ENCODE measurements at places on chromosomes 11 and 22.
A peak's percentile ranks its signal among the peaks of the same experiment; 100 is the strongest.

DNA sequence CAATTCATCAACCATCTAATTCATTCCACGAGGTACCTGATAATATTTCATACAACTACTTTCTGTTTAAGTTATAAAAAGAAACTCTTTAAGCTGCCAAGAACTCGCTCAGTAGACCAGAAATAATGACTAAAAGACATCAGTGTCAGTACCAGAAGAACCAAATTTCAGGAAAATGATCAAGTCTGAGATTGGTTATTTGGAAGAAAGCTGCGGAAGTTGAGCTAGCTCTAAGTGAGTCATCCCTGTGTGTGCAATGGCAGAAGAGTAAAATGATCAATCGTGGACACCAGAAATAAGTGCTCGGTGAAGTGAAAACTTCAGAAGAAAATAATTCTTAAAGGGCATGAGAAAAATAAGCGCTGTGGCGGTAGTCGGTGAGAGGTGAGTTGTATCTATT, 933.2 kb upstream of the CHORDC1 start:
- no peak for DNase-seq

DNA sequence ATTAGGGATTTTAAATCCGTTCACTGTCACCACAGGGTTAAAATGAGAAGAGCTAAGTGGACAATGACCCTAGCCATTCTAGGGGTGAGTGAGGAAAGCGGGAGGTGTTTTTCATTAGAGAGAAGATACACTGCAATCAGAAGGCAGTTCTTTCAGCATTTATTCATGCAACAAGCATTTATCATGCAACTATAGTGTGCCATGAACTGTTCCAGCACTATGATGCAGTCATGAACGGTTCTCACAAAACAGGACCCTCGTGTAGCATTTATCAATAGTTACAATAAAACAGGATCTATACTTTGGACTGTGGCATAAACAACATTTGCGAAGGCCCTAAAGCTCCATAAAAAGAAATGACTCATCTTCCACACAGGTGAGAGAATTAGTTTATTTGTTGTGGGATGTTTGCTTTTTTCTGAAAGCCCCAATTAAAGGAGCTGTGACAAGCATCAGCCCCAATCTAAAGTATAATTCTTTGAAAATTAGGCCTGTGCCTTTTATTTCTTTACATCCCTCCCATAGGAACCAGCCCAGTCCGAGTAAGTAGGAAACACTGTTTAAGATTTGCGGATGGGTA, 51.5 kb downstream of the PAMR1 start:
- DNase-seq, result no peak

- DNase-seq, result no peak
Measured at GRCh38 chr11:111524056-111524455, 9.5 kb downstream of the HOATZ start.

- peak; percentile 73 for DNase-seq
Measured at GRCh38 chr11:6315811-6316425, 4.4 kb downstream of the CAVIN3 start.

GRCh38 chr11:70324376-70325115, 54.1 kb downstream of the PPFIA1 start:
- DNase-seq, result no peak

- DNase-seq, result no peak
Measured at GRCh38 chr11:64117763-64118459, 48.0 kb downstream of the MACROD1 start.

DNA sequence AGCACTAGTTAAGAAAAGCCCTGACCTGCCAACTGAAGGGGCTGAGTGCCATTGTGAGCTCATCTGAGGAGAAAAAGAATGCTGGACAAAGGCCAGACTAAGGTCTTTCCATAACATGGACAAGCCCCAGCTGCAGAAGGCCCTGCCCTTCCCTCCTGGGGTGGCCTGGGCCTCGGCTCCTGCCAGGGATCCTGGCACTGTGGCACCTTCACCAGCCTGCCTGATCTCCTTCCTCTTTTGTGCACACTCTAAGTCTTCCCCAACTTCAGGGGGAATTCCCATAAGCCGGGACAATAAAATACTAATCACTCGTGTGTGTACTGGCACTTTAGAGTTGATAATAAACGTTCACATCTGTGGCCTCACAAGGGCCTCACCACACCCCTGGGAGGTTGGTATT, 9.9 kb downstream of the TMPRSS13 start:
- DNase-seq, result no peak

DNA sequence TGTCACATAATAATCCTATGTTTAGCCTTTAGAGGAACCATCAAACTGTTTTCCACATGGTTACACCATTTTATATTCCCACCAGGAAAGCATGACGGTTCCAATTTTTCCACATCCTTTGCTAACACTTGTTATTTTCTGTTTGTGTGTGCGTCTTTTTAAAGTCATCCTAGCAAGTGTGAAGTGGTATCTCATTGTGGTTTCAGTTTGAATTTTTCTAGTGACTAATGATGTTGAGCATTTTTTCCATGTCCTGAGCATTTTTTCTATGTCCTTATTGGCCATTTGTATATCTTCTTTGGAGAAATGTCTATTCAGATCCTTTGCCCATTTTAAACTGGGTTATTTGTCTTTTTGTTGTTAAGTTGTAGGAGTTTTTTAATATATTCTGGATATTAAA, 53.7 kb upstream of the DEPDC7 start:
- DNase-seq, result no peak

GRCh38 chr11:8314916-8315315, 51.2 kb upstream of the LMO1 start:
- no peak for DNase-seq

DNA sequence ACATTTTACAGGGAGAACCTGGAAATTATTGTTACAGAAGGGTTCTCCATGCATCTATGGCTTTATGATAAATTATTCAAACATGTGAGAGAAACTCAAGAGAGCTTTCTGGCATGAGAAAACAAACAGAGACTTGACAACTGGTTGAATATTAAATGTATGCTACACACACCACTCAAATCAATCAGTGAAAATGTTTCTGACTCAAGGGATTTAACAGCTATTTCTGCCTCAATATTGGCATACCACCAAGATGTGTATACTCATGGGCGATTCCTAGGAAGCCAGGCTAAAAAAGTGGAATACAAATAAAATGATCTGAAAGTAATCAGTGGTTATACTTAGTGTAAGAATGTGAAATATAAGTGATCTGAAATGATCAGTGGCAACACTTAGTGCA, 15.8 kb upstream of the OR51T1 start:
- DNase-seq, result no peak

All from Right ventricle myocardium superior (tissue), 1 donor.